ENCODE measurements at places on chromosomes 6 and 20. TPM values are rescaled to one million over a fixed set of nuclear protein-coding genes. Genes with fewer than 3 reads are reported as not detected.

Gene SMLR1
- not detected for total RNA-seq

Gene HLA-F
- 25.1 TPM for total RNA-seq

Gene SCRT2
- total RNA-seq, result not detected

Gene ACSS1
- total RNA-seq, result 14.0 TPM

Gene SSTR4
- total RNA-seq, result not detected

Gene PPARD
- total RNA-seq, result 3.3 TPM

Gene TMEM244
- not detected for total RNA-seq

Gene CCM2L
- total RNA-seq, result 9.1 TPM

Data from epithelial cell of umbilical artery (primary cell).